Renal cortex interstitium (tissue), 15 donors: ENCODE measurements at places on chromosomes 12 and 14. TPM values are rescaled to one million over a fixed set of nuclear protein-coding genes. Genes with fewer than 3 reads are reported as not detected.

DNA sequence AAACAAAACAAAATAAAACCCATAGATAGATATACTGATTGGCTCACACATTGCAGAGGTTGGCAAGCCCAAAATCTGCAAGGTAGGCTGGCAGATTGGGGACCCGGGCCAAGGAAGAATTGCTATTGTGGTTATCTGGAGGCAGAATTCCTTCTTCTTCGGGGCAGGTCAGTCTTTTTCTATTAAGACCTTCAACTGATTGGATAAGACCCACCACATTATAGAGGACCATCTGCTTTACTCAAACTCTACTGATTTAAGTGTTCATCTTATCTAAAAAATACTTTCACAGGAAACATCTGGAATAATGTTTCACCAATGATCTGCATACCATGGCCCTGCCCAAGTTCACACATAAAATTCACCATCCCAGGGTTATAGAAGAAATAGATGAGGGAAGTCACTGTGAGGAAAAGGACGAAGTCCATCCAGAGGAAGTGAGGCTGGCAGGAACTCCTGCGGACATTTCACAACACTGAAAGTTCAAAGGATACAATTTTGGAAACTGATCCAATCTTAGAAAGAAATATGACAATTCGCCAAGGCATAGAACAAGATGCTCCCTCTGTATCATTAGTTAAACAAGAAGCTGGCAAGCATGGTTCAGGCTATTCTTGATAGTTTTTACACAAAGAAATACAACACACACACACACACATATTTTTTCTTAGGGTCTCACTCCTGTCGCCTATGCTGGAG, 127.6 kb upstream of the MED13L start:
- no peak for DNase-seq

DNA sequence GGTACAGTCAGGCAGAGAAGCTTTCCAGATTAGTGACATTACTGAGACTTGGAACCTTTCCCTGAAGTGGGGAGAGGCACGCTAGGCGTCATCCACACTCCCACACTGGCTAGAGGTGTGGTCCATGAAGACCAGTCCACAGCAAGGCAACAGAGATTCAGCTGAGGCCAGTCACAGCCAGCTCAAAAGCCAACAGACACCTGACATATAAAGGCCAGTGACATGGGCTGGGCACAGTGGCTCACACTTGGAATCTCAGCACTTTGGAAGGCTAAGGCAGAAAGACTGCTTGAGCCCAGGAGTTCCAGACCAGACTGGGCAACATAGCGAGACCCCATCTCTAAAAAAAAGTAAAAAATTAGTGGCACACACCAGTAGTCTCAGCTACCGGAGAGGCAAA, 10.9 kb downstream of the HRK start:
- no peak for DNase-seq

Gene RNASE3
- polyA plus RNA-seq, result 1.1 TPM

GRCh38 chr12:27572486-27573255, 48.7 kb downstream of the PPFIBP1 start:
- no peak for DNase-seq

GRCh38 chr14:67004521-67004920, 184.7 kb upstream of the GARIN2 start:
- no peak for DNase-seq

GRCh38 chr12:65891987-65892481, 67.8 kb downstream of the HMGA2 start:
- DNase-seq, result no peak

Gene MIPOL1
- 13.0 TPM for polyA plus RNA-seq

Gene CLEC6A
- 0.11 TPM for polyA plus RNA-seq

- DNase-seq, result no peak
Measured at GRCh38 chr12:106655577-106655976, 72.8 kb downstream of the RFX4 start.

DNA sequence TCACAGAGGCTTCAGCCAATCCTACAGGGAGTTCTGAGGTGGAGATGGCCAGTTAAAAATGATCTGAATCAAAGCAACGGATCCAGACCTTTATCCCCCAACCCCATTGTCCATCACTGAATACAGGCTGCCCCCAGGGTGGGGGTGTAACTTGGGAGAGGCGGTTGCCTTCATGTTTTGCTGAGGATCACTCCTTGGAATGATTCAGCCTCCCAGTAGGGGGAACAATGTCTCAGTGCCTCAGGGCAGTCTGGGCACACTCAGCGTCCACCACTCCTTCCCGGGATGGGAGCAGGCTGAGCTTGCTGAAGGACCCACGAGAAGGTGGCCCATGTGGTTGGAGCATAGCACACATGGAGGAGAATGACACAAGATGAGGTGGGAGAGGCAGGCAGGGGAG, 60.2 kb downstream of the RFX4 start:
- DNase-seq, result no peak

DNA sequence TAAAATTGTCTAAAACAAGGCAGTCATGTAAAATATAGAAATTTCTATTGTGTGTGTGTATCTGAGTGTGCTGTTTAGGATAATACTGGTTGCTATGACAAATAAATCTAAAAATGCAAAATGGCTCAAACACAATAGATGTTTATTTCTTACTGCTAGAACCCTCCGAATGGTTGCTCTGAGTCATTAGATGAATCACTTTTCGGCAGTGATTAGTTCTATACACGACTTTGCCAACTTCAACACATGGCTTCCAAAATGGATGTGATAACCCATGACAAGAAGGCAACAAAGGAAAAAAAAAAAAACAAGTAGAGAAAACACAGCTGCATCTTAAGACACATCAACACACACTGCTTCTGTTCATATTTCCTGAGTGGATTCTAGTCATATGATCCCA, 729.2 kb downstream of the AACS start:
- no peak for DNase-seq

DNA sequence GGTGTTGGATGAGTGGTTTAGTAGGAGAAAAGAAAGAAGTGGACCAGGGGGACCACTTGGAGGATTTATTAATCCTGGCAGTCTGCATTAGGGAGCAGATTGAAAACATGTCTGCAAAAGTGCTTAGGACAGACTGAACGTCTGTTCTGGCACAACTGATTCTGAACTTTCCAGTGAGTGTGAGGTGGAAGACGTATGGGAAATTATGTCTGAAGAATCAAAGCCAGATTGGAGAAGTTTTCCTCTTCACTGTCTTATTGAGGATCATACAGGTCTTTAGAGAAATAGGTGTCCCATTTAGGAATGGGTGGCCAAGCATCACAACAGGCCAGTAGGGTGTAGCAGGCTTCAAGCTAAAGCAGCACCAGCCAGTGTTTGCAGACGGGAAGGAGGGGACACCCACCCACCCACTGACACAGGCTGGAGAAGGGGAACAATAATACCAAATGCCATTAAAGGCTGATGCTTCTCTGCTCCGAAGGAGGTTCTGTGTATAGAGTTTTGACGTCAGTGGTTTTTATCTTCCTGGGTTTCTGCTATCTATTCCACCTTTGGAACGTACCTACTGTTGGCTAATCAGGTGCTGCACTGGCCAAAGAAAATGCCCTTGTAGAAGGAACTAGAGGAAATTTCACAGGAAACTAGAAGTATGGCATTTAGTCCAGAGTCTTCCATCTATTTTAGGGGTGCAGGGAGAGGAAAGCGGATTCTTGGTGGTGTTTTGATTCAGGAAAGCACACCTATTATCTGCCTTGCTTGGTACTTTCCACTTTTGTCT, 1.8 kb downstream of the SRRM4 start:
- no peak for DNase-seq

Gene SETD3
- 65.5 TPM for polyA plus RNA-seq

Gene NKX2-1
- polyA plus RNA-seq, result not detected

- no peak for DNase-seq
Measured at GRCh38 chr14:54665946-54666345, 99.0 kb downstream of the SAMD4A start.

Gene OAS2
- 7.0 TPM for polyA plus RNA-seq

Gene KCNK13
- polyA plus RNA-seq, result 0.23 TPM

- DNase-seq, result no peak
Measured at GRCh38 chr14:29847056-29847380, 80.6 kb downstream of the PRKD1 start.

DNA sequence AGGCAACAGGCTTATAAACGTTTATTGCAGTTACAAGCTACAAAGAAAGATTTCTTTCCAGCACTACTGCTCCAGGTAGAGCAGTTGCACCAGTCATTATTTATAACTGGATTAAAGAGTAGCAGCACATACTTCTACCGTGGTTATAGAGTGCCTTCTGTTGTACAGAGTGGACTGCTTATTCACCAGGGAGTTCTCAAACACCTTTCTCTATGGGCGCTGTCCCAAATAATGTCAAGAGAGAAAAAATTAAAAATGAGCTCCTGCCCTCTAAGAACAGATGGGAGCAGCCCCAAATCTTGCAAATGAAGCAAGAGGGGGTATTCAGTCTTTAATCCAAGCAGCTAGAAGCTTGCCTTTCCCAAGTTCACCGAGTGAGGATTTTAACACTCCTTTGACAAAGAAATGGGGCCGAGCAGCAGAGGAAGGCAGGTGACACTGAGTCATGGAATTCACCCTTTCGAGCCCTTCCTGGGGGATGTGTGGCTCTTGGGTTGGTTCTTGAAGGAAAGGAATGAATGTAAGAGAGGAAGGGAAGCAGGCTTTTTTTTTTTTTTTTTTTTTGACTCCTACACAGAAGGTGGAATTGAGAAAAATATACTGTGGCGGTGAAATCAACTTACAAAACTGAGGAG, 181.2 kb downstream of the PRKCH start:
- no peak for DNase-seq

DNA sequence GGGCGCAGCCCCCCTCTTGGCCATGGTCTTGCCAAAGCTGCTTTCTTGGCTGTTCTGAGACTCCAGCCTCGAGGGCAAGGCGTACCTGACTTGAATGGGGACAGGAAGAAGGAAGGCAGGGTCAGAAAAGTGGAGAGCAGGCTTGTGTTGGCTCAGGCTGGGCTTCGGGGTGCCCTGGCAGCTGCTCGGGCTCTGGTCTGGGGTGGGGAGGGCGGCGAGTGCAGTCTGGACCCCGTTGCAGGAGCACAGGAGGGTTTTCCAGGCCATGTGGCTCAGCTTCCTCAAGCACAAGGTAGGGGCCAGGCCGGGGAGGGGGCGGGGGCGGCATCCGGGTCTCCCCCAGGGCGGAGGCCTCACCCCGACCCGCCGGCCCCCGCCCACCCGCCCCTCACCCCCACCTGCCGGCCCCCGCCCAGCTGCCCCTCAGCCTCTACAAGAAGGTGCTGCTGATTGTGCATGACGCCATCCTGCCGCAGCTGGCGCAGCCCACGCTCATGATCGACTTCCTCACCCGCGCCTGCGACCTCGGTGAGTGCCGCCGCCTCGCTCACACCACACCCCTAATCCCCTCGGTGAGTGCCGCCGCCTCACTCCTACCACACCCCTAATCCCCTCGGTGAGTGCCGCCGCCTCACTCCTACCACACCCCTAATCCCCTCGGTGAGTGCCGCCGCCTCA, 4.2 kb downstream of the NOC4L start:
- DNase-seq, result no peak

DNA sequence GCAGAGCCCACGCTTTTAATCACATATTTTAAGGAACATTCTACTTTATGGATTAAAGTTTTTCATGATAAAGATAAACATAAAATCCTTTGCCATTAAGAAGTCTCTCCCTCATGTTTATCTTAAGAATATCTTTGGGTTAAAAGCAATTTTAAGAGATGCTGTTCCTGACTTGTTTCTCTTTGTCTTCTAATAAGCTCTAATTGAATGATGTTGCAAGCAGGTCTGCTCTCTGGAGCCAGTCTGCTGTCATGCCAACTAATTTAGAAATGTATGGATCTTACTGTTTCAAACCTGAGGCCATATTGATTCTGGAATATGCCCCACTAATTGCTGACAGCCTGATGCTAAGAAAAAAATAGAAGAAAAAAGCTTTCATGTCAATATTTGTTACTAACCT, 173.6 kb downstream of the TTC8 start:
- no peak for DNase-seq

DNA sequence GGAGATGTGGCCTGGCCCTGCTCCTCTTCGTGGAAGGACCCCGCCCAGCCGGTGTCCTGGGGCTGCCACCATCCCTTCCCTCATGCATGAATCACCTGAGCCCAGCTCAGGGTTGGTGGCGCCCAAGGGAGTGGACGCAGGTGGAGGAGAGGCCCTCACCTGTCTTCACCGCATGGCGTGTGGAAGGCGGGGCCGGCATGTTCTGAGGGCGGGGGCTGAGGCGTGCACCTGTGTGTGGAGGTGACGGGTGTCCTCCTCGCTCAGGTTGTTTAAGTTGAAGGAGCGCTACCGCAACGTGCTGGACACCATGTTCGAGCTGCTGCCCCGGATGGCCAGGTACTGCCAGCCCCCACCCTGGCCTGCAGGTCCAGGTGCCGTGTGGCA, 47.0 kb downstream of the SLC8B1 start:
- no peak for DNase-seq

Gene GOLGA3
- 22.0 TPM for polyA plus RNA-seq

Gene GLT8D2
- polyA plus RNA-seq, result 7.0 TPM

DNA sequence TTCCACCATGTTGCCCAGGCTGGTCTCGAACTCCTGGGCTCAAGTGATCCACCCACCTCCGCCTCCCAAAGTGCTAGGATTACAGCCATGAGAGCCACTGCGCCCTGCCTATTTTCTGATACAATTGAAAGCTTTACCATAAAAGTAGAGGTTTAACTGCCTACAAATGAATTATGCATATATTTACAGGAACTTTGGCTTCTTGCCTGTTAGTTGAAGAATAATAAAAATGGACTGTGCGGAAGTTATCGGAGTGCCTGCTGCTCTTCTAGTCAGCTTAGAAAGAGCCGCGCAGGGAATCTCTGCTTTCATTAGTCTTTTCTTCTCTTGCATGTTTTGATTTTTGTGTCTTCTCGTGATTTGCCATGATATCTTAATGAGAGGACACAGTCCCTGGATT, 34.5 kb downstream of the PPP2R5C start:
- DNase-seq, result no peak

GRCh38 chr12:88298014-88298682, 156.0 kb downstream of the TMTC3 start:
- DNase-seq, result no peak

DNA sequence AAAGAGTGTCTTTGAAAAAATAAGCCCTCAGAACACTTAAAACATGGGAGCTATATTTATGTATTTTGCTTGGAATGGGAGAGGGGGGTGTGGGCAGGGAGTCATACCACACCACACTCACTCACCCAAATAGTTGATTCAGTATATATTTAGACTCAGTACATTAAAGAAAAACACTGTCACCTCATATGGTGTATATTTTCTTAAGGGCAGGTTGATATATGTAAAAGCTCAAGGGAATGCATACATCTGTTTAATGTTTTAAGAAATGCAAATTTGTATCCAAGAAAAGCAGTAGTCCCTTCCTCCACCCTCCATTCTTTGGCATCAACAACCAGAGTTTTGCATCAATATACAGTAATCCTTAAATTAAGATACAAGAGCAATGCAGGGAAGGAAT, 1.4 kb downstream of the NFYB start:
- no peak for DNase-seq

DNA sequence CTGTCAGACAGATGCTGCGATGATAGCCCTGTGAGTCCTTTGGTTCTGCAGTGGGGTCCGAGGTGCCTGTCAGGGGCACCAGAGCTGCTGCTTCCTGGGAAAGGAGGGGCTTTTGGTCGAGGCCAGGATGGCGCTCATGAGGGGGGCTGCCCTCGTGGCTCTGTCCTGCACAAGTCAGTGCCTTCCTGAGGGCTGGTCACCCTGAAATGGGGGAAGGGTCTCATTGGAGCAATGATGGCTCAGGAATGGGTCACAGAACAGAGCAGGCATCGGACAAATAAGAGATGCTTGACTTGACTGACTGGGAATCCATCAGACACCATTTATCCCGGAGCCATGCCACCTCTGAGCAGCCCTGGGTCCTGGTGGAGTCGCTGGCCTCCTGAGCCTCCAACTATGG, 121.9 kb downstream of the ADGRD1 start:
- DNase-seq, result no peak
